ENCODE measurements at places on chromosomes 1 and 21. TPM values are rescaled to one million over a fixed set of nuclear protein-coding genes. Genes with fewer than 3 reads are reported as not detected.

The PRDM16 gene
- 6.5 TPM for total RNA-seq

The MIER1 gene
- total RNA-seq, result 53.2 TPM

The FCRL2 gene
- not detected for total RNA-seq

The GJA9 gene
- total RNA-seq, result not detected

The AUNIP gene
- 0.88 TPM for total RNA-seq

The ZBTB48 gene
- 14.5 TPM for total RNA-seq

The BTBD19 gene
- total RNA-seq, result 21.4 TPM

The TFF2 gene
- not detected for total RNA-seq

The KCNH1 gene
- total RNA-seq, result 41.3 TPM

The TMEM50A gene
- 153 TPM for total RNA-seq

The A3GALT2 gene
- total RNA-seq, result under 0.01 TPM

GRCh38 chr1:9207086-9207485, 27.5 kb upstream of the H6PD start:
- peak; percentile 89 for DNase-seq

- no peak for DNase-seq
These were observed 140.2 kb upstream of the HOOK1 start for GRCh38 chr1:59674595-59674994.

DNA sequence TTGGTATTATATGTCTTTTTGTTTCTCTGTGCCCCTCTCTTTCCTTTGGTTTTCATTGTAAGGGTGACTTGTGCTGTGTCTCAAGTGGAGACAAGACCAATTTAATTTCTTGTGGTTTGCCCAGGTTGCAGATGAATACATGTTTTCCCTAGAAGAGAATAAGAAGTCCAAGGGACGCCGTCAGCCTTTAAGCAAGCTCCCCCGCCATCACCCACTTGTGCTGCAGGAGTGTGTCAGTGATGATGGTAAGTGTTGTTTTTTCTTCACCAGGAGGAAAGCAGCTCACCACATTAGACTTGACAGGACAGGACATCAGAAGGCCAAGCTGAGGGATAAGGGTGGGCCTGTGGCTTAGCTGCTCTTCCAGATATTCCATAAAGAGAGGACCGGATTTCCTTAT, 23.8 kb upstream of the ST3GAL3 start:
- DNase-seq, result peak; percentile 53

DNA sequence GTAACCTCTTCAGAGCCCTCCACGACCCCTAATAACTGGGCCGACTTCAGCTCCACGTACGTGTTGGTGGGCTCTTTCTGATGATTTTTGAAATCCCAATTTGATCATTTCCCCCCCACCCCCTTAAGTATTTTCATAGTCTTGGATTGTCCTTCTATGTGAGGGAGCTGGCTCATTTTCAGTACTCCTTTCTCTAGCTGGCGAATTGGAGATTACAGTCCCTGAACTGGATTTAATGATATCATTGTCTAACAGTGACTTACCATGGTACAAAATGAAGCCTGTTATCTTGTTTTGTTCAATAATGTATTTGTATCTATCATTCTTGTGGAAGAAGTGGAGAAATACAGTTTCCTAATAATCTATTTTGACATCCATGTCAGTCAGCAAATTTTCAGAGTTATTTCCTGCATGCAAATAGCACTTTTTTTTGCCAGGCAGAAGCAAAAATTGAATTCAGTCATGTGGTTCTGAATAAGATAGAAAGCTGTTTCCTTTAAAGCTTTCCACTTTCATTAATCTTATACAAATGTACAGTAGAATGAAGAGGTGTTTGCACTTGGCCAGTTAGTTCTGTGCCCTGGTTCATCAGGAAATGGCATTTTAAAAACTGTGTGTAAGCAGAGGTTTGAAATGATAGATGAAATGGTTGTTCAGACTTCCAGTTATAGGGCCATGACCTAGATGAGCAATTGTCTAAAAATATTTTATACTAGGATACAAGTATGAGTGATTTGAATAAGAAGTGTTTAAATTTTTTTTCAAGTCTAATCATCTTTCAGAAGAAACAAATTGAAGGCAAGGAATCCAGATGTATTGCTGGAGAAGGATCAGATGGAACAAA, 104.2 kb downstream of the ATP5PO start:
- DNase-seq, result no peak

GRCh38 chr1:69846267-69846666, 278.5 kb downstream of the LRRC7 start:
- no peak for DNase-seq

DNA sequence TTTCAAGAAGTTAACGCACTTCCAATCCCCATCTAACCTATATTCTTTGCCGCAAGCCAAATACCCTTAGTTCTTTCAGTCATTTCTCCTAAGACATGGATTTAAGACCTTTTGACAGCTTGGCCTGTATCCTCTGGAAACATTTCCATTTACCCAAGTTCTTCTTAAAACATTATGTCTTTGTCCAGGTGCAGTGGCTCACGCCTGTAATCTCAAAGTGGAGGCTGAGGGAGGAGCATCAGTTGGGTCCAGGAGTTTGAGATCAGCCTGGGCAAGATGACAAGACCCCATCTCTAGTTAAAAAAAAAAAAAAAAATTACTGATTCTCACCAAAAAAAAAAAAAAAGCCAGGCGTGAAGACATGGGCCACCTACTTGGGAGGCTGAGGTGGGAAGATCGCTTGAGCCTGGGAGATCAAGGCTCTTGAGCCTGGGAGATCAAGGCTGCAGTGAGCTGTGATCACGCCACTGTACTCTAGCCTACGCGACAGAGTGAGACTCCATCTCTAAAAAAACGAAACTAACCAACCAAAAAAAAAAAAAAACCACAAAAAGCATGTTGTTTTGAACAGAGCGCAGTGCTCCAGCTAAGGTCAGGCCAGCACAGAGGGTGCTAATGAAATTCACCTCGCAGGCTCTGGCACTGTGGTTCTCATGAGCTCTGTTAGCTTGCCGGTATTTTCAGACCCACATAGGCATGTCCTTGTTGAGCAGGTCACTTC, 36.0 kb downstream of the NUAK2 start:
- DNase-seq, result peak; percentile 23

DNA sequence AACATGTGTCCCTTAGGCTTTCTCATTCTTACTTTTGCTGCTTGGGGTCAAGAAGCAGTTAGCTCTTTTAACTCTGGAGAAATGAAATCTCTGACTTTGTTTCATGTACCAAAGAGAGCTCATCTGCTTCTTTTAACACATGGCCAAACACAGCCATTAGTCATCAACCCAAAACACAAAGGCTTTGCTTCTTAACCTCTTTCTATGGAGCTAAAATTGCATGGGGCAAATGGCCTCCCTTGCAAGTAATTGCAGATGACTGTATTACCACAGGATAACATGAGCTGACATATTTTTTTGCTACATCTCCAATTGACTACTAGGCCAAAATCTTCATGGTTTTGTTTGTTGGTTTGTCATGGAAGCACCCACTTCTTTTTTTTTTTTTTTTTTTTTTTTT, 300.9 kb downstream of the BRINP3 start:
- no peak for DNase-seq

- peak; percentile 82 for DNase-seq
These were observed 83.3 kb upstream of the TMEM51 start for GRCh38 chr1:15070145-15070748.

DNA sequence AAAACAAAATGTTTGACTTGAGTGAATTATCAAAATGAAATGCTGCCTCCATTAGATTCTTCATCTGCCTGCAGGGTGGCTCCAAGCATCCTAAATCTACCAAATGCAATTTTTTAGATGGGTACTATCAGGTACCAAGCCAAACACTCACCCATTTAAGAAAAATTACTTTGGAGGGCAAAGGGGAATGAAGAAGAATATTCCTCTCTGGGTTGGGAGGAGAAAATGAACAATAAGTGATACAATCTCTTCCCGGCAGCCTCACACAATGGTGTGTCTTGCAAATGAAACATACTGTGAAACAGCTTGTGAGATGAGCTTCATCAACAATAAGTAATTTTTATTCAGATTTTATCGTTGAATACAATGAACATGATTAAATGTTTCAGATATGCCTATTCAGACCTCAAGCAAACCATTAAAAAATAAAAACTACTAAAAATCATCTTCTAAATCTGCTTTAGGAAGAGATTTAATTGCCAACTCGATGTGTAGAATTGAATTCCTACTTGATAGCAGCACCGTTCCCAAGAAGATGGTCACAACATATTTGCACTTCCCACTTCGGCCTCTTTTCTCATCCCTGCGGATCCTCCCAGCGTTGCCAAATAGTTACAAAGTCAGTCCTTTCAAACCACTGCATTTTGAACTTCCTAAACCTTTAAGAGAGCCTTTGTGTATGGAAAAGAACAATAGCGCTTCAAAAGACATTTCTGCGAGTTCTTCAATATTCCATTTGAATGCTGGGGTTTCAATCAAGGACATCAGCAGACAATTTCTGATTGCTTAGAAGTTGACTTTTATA, 2.7 kb downstream of the DAB1 start:
- DNase-seq, result no peak

DNA sequence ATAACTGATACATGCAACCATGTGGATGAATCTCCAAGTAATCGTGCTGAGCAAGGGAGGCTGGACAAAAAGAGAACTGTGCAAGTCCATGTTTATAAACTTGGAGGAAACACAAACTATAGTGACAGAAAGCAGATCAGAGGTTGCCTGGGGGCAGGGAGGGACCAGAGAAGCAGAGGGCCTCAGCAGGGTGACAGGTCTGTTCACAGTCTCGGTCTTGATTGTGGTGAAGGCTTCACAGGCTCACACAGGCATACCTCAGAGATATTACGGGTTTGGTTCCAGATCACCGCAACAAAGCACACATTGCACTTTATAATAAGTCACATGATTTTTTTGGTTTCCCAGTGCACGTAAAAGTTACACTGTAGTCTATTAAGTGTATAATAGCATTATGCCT, 28.5 kb downstream of the ACOT7 start:
- no peak for DNase-seq

DNA sequence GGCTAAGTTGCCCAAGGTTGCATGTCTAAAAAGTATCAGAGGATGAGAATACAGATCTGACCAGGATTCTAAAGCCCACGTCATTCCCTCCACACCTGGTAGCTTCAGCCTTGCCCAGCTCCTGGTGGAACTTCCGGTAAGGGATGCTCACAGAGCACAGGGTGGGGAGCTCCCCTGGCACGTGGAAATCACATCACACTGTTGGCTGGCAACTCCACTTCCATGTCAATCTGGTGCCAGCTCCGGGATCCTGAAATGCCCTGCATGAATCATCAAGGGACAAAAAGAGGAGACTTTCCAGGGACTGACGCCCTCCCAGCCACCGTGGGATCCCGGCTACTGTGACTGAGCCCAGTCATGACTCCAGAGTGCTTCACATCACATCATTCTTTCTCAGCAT, 12.4 kb upstream of the BCAR3 start:
- DNase-seq, result no peak

GRCh38 chr1:165852871-165853270, 25.5 kb downstream of the UCK2 start:
- DNase-seq, result no peak

GRCh38 chr1:4027492-4028138, 127.5 kb upstream of the C1orf174 start:
- no peak for DNase-seq

DNA sequence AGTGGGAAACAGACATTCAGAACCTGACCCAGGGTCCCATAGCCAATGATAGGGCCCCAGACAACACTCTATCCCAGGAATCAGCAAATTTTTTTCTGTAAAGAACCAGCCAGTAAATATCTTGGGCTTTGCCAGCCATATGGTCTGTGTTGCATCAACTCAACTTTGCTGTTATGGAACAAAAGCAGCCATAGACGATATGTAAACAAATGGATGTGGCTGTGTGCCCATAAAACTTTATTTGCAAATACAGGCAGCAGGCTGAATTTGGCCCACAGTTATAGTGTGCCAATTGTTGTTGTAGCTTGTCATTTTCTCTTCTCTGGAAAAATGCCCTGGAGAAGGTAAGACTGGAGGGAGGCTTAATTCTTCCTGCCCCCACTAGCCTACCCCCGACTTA, 431.1 kb upstream of the VAMP3 start:
- DNase-seq, result no peak

DNA sequence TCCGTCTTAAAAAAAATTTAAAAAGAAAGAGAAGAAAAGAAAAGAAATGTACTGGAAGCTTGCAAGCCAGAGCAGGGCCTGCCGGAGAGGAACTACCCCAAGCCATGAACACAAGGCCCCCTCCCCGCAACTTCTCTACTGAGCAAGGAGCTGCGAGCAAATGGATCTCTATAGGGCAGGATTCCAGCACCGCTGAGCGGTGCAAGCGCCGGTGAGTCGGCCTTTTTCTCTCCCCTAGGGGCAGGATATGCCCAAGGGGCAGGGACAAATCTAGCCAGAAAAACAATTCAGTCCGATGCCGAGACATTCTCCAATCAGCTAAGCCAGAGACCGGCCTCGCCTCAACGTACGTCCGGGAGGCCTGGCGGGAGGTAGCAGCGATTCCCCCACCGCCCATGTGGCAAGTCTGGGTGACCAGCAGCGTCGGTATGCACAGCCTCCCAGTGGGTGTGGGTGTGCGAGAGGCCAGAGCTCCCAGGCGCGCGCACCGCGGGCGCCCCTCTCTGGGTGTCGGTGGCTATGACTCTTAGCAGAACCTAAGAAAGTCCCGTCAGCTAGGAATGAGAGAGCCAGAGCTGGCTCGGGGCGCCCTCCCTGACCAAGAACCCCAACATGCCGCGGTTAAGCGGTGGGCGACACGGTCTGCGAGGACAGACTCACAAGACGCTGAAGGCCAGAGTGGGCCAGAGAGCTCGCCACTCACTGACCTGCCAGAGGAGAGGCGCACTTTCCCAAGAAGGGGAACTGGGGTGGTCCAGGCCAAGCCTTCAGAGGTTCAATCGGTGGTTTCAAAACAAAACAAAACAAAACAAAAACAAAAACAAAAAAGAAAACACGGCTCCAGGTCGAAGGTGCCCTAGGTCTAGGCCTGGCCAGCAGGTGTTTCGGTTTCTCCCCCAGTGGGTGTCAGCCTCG, 1.9 kb downstream of the CSMD2 start:
- peak; percentile 93 for DNase-seq

GRCh38 chr1:230230948-230231773, 164.1 kb downstream of the GALNT2 start:
- DNase-seq, result no peak

- no peak for DNase-seq
These were observed 6.4 kb downstream of the NOS1AP start for GRCh38 chr1:162075862-162076261.

GRCh38 chr1:33470495-33471012, 1.9 kb upstream of the ZSCAN20 start:
- DNase-seq, result peak; percentile 94

- DNase-seq, result no peak
These were observed 4.7 kb downstream of the CFAP410 start for GRCh38 chr21:44334329-44335030.

DNA sequence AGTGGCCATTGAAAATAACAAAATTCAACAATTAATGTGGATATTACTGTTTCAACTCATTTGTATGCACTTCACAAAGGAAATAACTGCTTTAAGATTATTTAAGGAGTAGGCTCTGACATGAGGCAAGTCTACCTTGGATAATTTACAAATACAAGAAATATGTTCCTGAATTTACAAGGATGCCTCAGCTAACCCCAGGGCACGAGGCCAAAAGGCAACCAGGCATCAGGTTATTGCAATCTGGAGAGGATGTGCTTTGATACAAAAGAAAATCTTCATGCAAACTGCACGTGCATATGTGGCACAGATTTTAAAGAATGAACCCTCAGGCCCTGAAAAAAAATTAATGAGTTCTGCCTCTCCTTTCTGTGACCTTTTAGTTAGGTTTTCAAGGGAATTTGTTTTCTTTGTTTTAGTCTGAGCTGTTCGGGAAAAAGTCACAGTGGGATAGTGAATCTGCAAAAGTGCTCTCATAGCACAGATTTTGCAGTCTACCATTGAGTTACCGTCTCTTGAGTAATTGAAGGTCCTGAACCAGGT, 1304.2 kb upstream of the ADGRL4 start:
- no peak for DNase-seq
